Glutamatergic neuron (in vitro differentiated cells): ENCODE measurements at places on chromosomes 7 and 10. TPM values are rescaled to one million over a fixed set of nuclear protein-coding genes. Genes with fewer than 3 reads are reported as not detected.

PARP12 gene
- total RNA-seq: 0.15 TPM

NPY4R2 gene
- not detected for total RNA-seq

TMEM130 gene
- total RNA-seq: 7.8 TPM

PLCE1 gene
- 0.25 TPM for total RNA-seq

KCP gene
- total RNA-seq: 2.2 TPM

SAMD9 gene
- total RNA-seq: not detected

TMEM196 gene
- total RNA-seq: 3.6 TPM

ZEB1 gene
- 162 TPM for total RNA-seq

LDB1 gene
- 310 TPM for total RNA-seq

CABCOCO1 gene
- not detected for total RNA-seq

NUTM2B gene
- 0.42 TPM for total RNA-seq

ZNF804B gene
- total RNA-seq: 0.10 TPM

PLAC9 gene
- total RNA-seq: not detected

CALY gene
- total RNA-seq: 19.8 TPM

OR2A1 gene
- total RNA-seq: not detected

ITPRID1 gene
- not detected for total RNA-seq
